Stimulated activated CD8-positive, alpha-beta memory T cell treated with anti-CD3 and anti-CD28 coated beads, Interleukin-7, amount 100 ng/mL, for 24 hours (primary cell): ENCODE measurements at places on chromosomes 3 and 15.

DNA sequence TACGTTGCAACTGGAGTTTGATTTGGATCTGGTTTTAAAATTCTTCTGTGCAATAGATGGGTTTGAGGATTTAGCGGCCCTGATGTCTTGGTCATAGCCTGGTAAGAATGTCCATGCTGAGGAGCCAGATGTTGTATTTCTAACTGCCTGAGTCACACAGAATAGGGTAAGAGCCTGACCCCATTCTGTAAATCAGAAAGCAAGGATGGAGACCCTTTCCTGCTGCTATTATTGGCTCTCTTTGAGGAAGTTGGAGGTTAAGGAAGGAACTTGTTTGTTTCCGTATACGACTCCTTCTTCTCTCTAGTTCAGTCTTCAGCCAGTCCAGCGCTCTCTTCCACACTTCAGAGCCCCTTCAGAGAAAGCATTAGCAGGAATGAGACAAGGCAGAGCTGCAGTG is 65.1 kb downstream of the HCN4 start:
- no peak for DNase-seq

GRCh38 chr15:62874064-62874463 is 168.5 kb upstream of the TPM1 start:
- DNase-seq = no peak

GRCh38 chr3:89002191-89002590 is 105.2 kb upstream of the EPHA3 start:
- DNase-seq = no peak

- no peak for DNase-seq
Observed at GRCh38 chr15:80507638-80508316, 103.6 kb downstream of the ARNT2 start.

GRCh38 chr3:14431917-14432834 is 29.8 kb downstream of the SLC6A6 start:
- DNase-seq = peak; percentile 88

- no peak for DNase-seq
Observed at GRCh38 chr3:16425398-16426028, 88.0 kb downstream of the RFTN1 start.

GRCh38 chr3:88263417-88264100 is 113.8 kb downstream of the C3orf38 start:
- no peak for DNase-seq

DNA sequence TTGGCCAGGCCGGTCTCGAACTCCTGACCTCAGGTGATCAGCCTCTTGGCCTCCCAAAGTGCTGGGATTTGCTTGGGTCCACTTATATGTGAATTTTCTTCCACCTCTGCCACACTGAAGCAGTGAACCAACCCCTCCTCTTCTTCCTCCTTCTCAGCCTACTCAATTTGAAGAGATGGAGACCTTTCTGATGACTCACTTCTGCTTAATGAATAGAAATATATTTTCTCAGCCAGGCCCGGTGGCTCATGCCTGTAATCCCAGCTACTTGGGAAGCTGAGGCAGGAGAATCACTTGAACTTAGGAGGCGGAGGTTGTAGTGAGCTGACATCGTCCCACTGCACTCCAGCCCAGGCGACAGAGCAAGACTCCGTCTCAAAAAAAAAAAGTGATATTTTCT is 46.8 kb upstream of the GATM start:
- DNase-seq = no peak

DNA sequence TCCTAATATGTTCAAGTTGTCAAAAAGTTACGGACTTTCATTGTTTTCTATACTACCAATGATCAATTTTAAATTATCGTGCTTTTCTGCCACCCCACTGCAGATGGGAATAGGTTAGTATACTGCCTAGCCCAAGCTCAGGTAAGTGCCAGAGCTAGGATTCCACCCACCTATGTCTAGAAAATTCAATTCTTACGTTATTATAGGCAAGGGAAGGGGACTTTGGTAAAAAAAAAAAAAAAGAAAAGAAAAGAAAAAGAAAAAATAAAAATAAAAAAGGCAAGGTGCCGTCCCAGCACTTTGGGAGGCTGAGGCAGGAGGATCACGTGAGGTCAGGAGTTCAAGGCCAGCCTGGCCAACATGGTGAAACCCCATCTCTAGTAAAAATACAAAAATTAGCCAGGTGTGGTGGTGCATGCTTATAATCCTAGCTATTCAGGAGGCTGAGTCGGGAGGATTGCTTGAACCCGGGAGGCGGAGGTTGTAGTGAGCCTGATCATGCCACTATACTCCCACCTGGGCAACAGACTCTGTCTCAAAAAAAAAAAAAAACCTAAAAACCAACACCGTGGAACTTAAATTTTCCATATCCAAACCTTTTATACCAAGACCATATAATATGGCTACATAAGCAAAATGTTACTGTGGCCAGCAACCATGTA is 1.3 kb downstream of the RPL22L1 start:
- no peak for DNase-seq

DNA sequence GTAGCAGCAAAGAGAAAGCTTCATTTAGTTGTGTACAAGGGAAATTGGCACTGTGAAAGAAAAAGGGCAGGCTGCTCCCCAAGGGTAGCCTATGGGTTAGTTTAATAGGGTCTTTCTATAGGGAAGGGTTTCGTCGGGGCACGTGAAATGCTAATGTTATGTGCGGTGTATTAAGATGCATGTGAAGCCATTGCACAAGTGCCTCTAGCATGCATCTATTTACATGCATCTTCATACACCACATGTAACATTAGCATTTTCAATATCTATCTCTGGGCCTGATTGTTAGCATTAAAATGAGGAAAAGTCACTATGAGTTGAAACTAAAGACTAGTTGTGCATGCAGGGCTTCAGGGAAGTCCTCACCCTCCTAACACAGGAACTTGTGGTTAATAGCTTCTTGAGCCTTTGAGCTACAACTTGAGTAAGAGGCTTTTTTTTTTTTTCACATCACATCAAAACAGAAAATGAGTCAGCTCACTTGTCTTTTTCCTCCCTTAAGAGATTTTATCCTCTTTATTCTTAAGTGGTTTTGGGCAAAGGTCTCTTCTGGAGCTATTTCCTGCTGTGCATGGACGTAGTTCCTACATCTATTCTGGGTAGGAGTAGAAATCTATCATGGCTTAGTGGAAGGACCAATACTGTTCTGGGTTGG is 613.4 kb downstream of the ZPLD1 start:
- no peak for DNase-seq

DNA sequence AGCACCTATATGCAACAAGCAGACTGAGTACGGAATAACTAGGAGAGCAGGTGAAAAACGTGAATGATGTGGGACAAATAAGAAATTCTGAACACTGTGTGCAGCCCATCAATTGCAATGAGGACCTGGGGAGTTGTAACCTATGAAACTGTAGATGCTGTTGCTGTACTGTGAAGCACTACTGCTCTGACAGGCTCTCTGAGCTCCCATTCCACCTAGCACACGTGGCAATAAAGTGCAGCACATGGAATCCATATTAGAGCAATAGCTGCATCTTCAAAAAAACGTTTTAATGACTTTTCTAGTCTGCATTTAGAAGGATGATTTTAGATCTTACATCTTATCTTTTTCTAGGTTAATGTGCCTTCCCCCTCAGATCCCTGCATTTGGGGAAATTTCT is 748.7 kb upstream of the GOLIM4 start:
- no peak for DNase-seq
